T follicular helper cell (primary cell): ENCODE measurements at places on chromosomes 3 and 15.

- DNase-seq, result no peak
Measured at GRCh38 chr3:107412376-107412775, 35.1 kb downstream of the CCDC54 start.

DNA sequence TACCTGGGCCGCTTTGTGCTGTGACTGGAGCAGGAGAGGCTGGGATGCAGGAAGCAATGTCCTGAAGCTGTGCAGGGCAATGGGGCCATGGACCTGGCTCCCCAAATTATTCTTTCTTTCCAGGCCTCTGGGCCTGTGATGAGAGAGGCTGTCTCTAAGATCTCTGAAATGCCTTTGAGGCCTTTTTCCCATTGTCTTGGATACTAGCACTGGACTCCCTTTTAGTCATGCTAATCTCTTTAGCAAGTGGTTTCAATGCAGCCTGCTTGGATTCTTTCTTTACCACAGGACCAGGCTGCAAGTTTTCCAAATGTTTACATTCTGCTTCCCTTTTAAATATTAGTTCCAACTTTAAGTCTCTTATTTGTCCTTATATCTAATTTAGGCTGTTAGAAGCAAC is 64.8 kb upstream of the SGO1 start:
- DNase-seq, result no peak

DNA sequence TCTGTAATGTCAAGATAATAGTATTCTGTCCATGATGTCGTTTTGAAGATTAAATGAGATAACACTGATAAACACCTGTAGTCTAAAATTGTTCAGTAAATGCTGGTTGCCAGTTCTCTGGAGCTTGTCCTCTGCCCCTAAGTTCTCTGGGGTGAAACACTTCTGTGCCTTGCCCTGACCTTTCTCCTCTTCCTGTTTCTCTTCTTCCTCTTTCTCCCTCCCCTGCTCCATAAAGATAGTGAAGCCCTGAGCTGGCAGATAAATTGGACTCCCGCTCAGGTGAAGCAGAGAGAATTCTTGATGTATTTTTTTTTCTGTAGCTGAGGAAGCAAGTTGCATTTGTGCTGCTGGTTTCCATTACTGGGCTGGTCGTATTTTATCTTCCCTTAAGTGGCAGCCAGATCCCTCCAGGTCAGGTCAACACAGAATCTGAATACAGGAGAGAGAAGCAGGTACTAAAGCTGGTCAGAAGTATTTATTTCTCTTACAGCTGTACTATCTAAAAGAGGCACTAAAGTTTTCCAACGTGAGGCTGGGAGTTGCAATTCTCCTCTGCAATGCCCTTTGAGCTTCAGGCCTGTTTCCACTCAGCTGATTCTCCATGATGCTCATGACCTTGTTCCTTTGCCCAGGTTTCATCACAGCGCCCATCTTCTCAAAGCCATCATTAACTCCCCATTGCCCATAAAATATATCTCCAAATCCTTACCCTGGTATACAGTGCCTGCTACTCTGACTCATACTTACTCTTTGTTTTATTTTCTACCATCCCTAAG is 319.3 kb upstream of the CFAP20DC start:
- DNase-seq, result no peak

- no peak for DNase-seq
Measured at GRCh38 chr3:72563690-72564370, 284.4 kb downstream of the SHQ1 start.

DNA sequence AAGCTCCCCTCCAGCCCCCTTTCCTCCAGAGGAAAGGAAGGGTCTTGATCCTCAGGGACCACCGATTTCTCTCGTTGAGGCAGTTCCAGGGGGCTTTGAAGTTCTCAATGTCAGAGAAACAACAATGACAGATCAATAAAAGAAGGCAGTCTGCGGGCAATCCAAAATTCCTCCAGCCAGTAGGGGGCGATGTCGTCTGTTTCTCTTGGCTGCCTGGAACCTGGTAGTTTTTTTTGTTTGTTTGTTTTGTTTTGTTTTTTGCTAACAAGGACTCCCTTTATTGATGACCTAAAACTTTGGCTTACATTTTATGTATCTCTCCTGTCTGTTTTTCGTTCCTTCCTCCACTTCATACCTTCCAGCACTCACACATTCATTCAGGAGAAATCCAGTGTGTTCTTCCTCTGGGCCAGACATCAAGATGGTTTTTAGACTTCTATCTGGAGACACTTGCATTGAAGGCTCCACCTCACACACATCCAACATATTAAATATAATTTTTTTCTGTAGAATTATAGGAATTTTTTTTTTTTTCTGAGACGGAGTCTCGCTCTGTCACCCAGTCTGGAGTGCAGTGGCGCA is 276.6 kb downstream of the RPLP1 start:
- DNase-seq, result peak; percentile 58

DNA sequence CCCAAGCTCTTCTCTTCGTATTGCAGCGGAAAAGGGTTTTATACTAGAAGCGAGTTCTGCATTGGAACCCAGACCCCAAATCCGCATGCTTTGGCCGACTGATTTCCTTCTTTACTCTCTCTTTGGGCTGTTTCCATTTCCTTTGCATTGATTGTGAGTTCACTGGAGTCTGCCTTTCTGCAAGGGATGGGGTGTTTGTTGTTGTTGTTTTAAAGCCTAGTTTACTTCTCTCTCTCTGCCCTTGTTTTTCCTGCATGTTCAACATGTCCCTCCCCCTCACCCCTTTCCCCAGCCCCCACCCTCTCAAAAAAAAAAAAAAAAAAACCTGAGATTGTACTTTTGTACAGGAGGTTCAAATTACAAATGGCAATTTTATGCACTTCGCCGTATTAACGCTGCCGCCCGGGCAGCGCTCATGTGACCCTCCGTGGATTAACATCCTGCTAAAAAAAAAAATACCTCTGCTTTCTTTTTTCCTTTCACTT is 2.2 kb downstream of the NR2F2 start:
- no peak for DNase-seq

- DNase-seq, result no peak
Measured at GRCh38 chr3:129601713-129602112, 4.8 kb downstream of the PLXND1 start.

GRCh38 chr15:40333922-40334492 is 6.7 kb downstream of the CCDC9B start:
- no peak for DNase-seq

DNA sequence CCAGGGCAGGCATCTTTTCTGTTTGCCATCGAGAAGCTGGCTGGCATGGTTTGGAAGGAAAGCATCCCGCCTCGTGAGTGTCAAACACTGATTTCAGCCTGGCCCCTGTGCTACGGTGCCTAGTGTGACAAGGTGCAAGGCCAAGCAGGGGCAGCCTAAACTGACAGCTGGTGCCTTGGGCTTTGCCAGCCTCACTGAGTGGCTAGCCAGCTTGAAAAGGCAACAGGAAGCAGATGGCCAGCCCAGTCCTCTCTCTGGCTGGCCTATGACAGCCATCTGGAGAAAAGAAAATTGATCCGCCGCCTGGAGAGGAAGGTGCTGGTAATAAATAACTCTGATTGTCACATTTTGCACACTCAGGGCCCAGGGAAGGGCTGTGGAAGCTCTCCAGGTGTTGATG is 52.2 kb downstream of the C3orf85 start:
- no peak for DNase-seq

GRCh38 chr3:87756616-87757015 is 302.2 kb downstream of the CGGBP1 start:
- DNase-seq, result no peak

DNA sequence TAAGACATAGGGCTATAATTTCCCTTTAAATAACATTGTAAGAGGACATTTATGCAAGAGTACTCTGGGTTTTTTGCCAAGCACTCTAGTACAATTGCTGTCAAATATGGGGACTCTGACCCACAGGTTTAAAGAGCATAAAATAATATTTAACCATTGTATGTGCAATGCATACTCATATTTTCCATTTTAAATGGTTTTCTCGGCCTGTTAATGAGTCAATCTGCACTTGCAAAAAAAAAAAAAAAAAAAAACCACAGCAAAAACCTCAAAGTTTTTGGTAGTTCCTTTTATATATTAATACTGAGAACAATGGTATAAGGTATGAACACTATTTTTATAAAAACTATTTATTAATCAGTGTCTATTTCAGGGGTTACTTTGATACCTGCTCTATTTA is 304.0 kb upstream of the CBLB start:
- DNase-seq, result no peak

DNA sequence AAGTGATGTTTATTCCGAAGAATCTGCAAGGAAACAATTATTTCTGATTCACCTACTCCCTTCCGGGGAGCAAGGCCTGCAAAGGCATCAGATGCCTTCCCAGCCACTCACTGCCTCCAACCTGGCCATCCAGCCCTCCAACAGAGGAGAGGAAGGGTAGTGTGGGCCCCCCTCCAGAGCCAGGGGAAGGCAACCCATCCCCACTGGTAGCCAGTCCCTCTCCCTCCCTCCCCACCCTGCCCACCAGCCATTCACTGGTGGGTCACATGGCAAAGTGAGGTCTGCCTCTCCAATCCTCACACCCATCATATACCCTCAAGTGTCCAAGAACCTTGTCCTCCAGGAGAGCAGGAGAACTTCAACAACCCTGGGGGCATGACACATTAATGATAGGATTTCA is 2.4 kb upstream of the VIPR1 start:
- DNase-seq, result no peak

- no peak for DNase-seq
Measured at GRCh38 chr15:52254391-52254790, 41.2 kb downstream of the MYO5C start.

- no peak for DNase-seq
Measured at GRCh38 chr3:126021702-126022101, 52.7 kb downstream of the ROPN1B start.

- no peak for DNase-seq
Measured at GRCh38 chr3:136236109-136236508, 14.0 kb upstream of the PCCB start.

- DNase-seq, result no peak
Measured at GRCh38 chr3:55147406-55147805, 219.5 kb upstream of the LRTM1 start.

- DNase-seq, result no peak
Measured at GRCh38 chr15:62128916-62129315, 36.2 kb downstream of the C2CD4B start.

GRCh38 chr3:143283432-143284128 is 164.0 kb downstream of the CHST2 start:
- DNase-seq, result no peak

DNA sequence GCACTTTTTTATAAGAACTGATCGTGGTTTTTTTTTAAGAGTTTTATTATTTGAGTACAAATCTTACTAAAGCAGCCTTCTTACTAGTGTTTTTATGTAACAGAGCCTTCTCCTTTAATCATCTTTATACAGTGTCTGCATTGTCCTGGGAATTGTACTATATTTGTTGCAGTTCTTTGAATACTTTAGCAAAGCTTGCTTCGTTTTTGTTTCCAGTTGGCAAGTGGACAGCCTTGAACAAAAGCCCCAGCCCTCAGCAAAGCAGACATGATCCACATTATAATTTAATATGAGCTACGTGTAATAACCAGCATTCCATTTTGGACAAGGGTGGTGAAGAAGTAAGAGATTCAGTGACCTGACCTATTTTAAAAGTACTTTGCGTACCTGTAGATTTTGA is 112.2 kb upstream of the FLNB start:
- DNase-seq, result no peak

- no peak for DNase-seq
Measured at GRCh38 chr3:126886217-126886616, 96.7 kb upstream of the PLXNA1 start.

- DNase-seq, result no peak
Measured at GRCh38 chr3:121488628-121489027, 57.2 kb downstream of the POLQ start.

GRCh38 chr3:183180110-183180783 is 17.7 kb upstream of the LAMP3 start:
- no peak for DNase-seq

GRCh38 chr15:90479656-90480055 is 50.1 kb upstream of the CRTC3 start:
- DNase-seq, result no peak

DNA sequence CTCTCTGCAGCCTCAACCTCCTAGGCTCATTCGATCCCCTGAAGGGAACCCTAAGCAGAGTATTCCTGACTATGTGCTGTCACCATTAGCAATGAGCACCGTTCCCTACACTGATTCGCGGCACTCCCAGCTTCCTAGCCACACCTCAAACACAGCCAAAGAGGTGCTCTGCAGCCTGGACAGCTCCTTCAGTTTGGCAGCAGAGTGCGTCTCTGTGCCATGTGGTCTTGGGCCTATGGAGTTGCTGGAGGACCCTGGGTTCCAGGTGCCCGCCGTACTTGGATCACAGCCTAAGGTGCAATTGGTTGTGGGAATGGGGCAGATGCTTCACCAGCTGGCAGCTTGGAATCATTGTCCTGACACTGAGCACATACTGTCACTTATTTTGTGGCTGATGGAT is 17.3 kb upstream of the IL12A start:
- no peak for DNase-seq

DNA sequence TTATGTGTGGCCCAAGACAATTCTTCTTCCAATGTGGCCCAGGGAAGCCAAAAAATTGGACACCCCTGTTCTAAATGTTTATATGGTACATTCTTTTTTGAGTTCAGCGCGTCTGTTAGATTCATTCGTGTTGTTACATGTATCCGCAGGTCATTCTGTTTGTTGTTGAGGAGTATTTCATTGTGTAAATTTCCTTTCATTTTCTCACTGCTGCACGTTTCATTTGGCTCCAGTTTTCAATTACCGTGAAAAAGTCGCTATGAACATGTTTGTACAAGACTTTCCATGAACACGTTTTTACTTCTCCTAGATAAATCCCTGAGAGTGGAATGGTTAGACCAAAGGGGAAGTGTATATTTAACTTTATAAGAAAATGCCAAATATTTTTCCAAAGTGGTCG is 7.5 kb upstream of the OPA1 start:
- DNase-seq, result no peak

GRCh38 chr3:181919375-181919774 is 207.7 kb downstream of the SOX2 start:
- no peak for DNase-seq

DNA sequence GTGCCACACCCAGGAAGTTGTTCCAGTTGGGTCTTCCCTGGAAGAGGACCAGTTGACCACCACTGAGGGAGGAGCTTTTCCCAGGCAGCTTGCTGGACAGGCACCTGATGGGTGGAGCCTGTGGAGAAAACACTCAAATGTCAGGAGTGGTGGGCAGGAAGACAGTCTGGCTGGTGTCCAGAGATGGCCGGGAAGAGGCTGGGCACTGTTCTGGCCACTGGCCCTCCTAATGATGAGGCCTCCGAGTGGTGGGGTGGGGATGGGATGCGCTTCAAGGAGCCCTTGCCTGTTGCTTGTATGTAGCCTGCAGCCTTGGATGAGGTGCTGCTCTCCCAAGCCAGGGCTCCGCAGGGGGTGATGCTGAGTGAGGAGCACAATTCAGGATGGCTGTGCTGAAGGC is 12.3 kb downstream of the PLEKHO2 start:
- DNase-seq, result no peak

DNA sequence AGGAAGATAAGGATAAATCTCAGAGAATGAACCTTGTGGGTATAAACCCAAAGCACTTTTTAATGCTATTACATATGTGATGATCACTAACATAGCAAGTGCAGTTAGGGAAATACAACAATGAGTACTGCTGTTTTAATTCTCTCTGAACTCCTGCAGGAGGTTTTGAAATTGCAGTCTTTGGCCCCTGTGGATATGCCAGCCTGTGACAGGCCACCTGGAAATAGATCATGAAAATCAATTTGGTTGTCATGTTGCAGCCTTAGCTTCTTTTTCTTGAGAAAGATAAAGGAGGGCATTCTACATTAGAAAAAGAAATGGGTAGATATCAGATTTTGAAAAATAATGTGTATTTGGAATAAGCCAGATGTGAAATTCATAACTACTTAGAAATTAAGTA is 103.6 kb downstream of the RSRC1 start:
- no peak for DNase-seq

- no peak for DNase-seq
Measured at GRCh38 chr3:53844262-53845102, 1.7 kb downstream of the CHDH start.

- DNase-seq, result no peak
Measured at GRCh38 chr3:86382556-86382955, 608.4 kb downstream of the VGLL3 start.
